T-helper 22 cell (primary cell): ENCODE measurements at places on chromosomes 7 and 10.

GRCh38 chr10:70162151-70162891 is 8.0 kb downstream of the SAR1A start:
- no peak for DNase-seq

- DNase-seq: no peak
These were observed 84.1 kb upstream of the PRR15 start for GRCh38 chr7:29479301-29480200.

DNA sequence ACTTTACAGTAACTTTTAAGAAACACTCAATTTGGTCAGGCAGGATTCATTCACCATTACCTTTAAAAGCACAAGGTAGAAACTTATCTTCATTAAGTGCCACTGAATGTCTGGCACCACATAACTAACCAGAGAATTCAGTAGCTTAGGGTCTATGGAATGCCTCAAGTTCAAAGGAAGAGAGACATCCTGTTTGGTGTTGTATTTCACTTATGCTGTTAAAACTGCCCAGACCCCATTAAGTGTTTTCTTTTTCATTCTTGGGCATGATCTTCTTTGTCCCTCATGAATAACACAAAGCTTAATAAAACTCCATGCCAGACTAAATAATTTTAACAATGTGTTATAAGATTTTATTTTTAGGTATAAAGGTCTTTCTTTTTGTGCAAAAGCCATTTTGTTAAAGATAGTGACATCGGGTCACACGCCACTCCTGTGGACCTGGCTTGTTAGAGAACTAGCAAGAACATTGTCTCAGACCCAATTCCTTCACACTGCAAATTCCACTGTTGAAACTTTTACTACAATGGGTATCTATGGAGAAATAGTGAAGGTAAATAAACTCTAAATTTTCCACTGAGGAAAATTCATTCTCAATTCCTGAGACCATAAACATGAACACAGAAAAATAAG is 221.0 kb downstream of the TWIST1 start:
- DNase-seq: no peak

DNA sequence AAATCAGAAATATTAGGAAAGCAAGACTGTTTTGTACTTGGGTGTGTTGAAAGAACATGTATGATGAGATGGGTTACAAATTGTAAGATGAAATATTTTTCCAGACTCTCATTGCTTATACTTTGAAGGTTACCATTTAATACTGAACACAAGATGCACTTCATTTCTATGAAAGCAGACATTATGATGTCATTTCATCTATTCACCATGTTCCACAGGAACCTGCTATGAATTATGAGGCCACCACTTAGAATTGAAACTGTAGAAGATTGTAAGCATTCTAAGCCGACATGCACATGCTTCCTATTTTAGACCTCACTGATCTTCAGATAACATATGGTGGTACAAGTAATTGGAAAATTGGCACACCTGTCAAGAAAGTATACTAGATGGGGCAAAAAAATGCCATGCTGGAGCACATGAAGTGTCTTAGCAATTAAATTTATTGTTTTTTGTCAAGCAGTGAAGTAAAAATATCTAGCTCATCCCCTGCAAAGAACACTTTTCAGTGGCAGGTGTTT is 195.0 kb downstream of the PHF14 start:
- DNase-seq: no peak

GRCh38 chr10:73591935-73592699 is 975 bp upstream of the USP54 start:
- DNase-seq: no peak

DNA sequence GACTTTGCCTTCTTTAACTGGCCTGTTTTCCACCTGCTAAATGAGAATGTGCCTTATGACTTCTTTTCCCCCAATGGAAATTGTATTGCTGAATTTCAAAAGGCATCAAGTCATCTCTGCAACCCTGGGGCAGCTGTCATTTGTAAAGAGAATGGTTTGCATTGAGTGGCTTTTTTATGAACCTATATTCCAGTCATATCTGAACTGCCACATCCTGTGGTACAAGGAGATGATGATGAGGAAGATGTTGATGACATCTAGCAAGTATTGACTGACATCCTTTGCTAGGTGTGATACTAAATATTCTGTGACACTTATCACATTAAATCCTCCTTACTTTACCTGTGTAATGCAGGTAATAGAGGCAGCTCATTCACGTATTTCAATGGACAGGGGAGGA is 88.3 kb upstream of the KIAA1217 start:
- no peak for DNase-seq

- no peak for DNase-seq
These were observed 93.5 kb upstream of the GJD4 start for GRCh38 chr10:35511647-35512046.

GRCh38 chr7:141585592-141586510 is 34.6 kb downstream of the AGK start:
- DNase-seq: no peak

DNA sequence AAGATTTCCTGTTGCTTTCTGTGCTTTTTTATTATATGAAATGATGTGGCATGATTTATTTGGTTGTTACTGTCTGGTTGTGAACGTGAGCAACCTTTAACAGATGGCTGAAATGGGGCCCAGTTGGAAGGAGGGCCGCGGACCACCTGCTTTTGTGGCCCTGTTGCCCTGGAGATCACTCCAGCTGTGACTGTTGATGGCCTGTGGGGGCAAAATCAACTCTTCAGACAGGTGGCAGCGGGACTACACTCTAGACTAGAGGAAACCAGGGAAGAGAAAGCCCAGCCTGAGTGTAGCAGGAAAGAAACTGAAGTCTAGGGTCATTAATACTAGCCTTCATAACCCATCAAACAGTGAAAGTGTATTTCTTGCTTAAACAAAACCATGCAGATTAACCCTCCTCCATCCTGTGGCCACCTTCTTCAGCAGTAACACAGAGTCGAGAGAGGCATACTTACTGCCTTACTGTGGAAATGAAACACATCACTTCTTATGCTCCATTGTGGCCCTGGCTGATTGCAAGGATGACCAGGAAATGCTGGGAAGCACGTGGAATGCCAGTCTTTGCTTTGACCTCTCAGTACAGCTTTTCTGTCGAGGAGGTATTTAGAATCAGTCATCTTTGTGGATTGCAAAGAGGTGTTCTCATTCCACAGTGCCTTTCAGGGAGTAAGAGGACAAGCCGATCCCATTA is 80.5 kb downstream of the CCNY start:
- DNase-seq: no peak

- no peak for DNase-seq
These were observed 9.5 kb downstream of the RNF32 start for GRCh38 chr7:156650042-156650441.

GRCh38 chr10:129523031-129523722 is 56.1 kb downstream of the MGMT start:
- DNase-seq: no peak

DNA sequence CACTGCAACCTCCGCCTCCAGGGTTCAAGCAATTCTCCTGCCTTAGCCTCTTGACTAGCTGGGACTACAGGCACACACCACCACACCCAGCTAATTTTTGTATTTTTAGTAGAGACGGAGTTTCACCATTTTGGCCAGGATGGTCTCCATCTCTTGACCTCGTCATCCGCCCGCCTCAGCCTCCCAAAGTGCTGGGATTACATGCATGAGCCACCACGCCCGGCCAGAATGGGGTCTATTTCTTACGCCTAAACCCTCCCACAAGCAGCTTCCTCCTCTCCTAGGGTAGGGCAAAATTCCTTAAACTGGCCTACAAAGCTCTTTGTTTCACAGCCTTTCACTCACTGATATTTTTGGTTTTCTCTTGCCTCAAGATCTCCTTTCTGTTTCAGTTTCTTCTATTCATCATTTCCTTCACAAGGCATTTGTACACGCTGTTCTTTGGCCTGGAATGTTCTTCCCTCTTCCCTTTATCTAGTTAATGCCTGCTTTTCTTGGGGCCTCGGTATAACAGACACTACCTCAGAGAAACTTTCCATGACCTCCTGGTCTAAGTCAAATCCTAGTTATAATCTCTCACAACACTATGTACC is 6.7 kb downstream of the CPEB3 start:
- DNase-seq: no peak

DNA sequence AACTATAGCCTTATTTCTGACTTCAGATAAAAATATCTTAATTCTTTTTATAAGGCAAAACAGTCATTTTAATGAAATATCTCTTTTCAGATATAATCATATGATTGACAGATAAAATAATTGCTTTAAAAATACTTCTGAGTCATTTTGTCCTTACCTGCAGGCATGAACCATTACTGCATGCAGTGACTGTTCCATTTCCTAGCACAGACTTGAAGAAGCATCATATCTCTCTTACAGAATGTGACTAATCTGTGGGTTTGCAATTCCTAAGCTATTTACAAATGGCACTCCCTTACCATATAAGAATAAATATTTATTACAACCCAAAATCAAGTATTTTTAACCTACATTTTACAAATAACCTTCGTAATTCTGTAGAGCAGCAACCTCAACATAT is 120.7 kb downstream of the SRPK2 start:
- no peak for DNase-seq

GRCh38 chr7:121879544-121879943 is 6.6 kb downstream of the PTPRZ1 start:
- no peak for DNase-seq

GRCh38 chr10:15485684-15486316 is 114.7 kb upstream of the FAM171A1 start:
- DNase-seq: no peak

DNA sequence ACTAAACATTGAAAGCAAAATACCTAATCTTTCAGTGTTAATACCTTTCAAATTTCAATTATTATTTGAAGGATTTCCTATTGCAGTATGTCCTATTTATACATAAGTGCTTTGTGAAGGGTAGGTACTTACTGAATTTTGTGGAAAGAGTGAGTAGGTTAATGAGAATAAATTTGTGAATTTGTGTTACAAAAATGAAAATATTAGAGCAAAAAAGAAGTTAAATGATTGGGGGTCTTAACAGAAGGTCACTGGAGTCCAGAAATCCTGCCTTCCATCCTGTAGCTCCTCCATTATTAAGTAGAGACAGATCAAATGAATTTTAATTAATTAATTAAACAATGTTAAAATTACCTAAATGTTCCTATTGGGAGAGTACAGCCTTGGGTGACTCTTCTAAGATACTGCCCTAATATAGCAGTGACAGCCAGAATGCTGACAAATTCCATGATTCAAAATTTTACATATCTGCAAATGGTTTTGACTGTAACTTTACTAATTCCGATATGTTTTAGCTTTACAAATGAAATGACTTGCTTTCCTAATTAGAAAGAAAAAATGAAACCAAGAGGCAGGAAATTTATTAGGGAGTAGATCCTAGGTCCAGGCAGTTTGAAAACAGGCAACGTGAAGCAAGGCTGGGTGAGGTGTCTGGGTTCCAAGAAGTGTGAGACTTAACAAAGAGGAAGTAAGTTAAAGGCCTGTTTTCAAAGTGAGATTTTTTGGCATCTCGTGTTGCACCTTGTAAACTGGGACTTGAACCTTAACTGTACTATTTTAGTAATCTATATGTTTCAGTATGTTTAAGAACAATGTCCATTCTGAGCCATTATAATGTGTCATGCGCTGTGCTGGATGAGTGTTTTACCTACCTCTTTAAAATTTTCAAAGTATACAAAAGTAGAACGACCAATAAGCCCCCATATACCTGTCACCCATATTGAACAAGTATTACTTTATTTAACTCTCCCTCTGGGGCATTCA is 1.5 kb downstream of the PIK3CG start:
- DNase-seq: no peak

- DNase-seq: no peak
These were observed 17.5 kb upstream of the JAKMIP3 start for GRCh38 chr10:132048294-132048667.

- DNase-seq: no peak
These were observed 41.5 kb downstream of the TPST1 start for GRCh38 chr7:66246554-66247171.

DNA sequence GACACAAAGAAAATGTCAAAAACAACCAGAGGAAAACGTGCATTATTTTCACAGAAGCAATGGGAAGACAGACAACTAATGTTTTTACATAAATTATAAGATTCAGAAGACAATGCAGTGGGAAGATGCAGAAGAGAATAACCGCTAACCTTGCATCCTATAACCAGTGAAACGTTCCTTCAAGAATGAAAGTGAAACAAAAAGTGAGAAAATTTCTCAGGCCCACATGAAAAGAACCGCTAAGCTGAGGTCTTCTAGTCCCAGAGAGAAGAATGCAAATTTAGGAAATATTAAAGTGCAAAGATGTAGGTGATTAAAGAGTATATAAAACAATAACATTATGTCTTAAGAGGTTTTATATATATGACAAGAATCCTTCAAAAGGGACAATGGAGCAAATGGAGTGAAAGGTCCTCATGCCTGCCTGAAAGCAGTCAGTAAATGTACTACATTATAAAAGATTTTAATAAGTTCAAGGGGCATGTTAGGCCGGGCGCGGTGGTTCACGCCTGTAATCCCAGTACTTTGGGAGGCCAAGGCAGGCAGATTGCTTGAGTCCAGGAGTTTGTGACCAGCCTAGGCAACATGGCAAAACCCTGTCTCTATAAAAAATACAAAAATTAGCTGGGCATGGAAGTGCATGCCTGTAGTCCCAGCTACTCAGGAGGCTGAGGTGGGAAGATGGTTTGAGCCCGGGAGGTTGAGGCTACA is 43.1 kb upstream of the DDC start:
- no peak for DNase-seq

- no peak for DNase-seq
These were observed 29.3 kb downstream of the AP3M1 start for GRCh38 chr10:74121368-74121767.

DNA sequence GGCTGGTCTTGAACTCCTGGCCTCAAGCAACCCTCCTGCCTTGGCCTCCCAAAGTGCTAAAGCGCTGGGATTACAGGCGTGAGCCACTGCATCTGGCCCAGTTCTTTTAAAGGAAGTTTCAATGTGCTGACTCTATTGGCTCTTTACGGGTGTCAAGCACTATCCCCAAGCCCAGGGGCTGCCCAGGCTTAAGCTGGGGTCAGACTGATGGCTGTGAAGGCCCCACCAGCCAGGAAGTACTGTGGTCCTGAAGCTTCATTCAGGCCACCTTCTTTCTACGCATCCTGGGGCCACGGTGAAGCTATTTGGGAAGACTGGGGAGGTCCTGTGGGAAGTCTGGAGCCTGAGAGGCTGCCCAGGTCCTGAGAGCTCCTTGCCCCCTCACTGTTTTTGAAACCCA is 8.0 kb downstream of the GPR15LG start:
- no peak for DNase-seq

GRCh38 chr10:77168161-77168560 is 469.4 kb downstream of the KCNMA1 start:
- DNase-seq: no peak

DNA sequence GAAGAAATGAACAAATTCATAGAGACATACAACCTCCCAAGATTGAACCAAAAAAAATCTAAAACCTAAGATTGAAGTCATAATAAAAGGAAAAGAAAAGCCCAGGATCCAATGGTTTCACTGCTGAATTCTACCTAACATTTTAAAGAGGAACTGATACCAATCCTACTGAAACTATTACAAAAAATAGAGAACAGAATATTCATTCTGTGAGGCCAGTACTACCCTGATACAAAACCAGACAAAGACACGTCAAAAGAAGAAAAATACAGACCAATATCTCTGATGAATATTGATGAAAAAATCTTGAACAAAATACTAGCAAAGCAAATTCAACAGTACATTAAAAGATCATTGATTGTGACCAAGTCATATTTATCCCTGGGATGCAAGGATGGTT is 128.5 kb upstream of the STEAP1 start:
- no peak for DNase-seq
